ENCODE measurements at places on chromosomes 12 and 14.

GRCh38 chr12:47964106-47964728 is 821 bp downstream of the TMEM106C start:
- DNase-seq, result no peak

GRCh38 chr12:25052196-25052913 is 103.5 kb upstream of the BCAT1 start:
- peak; percentile 17 for DNase-seq

- DNase-seq, result no peak
Observed at GRCh38 chr14:67602076-67602475, 2.0 kb upstream of the PIGH start.

GRCh38 chr12:30696103-30696408 is 387 bp upstream of the IPO8 start:
- no peak for DNase-seq

- no peak for DNase-seq
Observed at GRCh38 chr12:126488806-126489205, 1423.6 kb downstream of the AACS start.

- DNase-seq, result no peak
Observed at GRCh38 chr12:112294793-112295192, 87.4 kb downstream of the HECTD4 start.

- no peak for DNase-seq
Observed at GRCh38 chr12:107415071-107415470, 270.5 kb upstream of the PWP1 start.

GRCh38 chr14:68682166-68683103 is 110.4 kb downstream of the ZFP36L1 start:
- no peak for DNase-seq

DNA sequence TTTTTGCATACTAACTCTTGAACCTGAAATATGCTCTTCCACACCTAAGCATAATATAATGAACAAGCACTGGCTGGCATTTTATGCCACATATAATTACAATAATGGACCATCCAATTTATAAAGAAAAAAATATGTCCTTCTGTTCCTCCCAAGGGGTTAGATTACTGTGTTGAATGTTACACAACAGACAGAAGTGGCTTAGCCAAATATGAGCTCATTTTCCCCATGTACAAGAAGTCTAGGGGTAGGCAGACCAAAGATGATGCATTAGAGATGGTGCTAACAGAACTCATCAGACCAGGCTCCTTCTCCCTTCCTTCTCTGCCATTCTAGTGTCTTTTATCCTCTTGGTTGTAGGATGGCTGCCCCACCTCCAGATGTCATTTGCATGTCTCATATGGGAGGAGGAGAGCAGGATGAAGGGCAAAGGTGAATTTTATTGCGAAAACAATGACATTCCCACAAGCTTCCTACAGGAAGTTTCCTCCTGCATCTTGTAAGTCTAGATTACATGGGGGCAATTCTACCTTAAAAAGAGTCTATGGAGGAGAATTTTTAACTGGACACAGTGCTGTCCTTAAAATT is 43.9 kb upstream of the SLC2A13 start:
- no peak for DNase-seq

GRCh38 chr14:32601069-32601468 is 272.0 kb downstream of the AKAP6 start:
- no peak for DNase-seq

- no peak for DNase-seq
Observed at GRCh38 chr14:99731547-99732435, 47.7 kb downstream of the CYP46A1 start.

- no peak for DNase-seq
Observed at GRCh38 chr12:78035901-78036606, 205.4 kb downstream of the NAV3 start.

DNA sequence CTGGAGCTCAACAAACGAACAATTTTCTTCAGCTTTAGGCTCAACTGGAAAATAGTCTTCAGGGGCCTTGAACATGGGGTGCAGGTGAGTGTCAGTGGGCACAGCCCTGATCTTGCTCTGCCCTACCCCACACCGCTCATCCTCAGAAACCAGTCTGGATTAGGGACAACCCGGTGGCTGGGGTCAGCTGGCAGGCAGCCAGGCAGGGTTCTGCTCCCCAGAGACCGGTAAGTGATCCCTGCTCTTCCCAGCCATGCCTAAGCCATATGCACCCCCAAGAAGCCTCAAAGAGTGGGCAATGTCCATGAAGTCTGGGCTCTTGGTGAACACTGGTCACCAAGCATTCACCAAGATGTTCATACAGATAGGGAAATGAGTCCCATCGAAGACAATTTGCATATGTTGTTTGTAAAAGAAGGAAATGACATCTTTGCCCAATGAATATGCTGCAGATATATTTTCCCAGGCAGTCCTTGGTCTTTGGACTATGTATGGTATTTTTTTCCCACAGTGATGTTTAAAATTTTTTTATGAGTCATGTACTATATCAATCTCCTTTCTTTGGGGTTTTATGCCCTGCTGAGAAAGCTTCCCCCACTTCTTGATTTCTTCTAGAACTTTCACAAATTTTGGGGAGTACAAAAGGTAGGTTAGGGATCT is 63.9 kb upstream of the VASH1 start:
- DNase-seq, result no peak

GRCh38 chr14:95833429-95833828 is 43.2 kb upstream of the TUNAR start:
- DNase-seq, result no peak

- DNase-seq, result no peak
Observed at GRCh38 chr14:62943202-62943601, 102.1 kb downstream of the KCNH5 start.

GRCh38 chr14:76917745-76918255 is 91.6 kb downstream of the LRRC74A start:
- DNase-seq, result no peak

- DNase-seq, result no peak
Observed at GRCh38 chr12:64824130-64824499, 332 bp upstream of the TBC1D30 start.

DNA sequence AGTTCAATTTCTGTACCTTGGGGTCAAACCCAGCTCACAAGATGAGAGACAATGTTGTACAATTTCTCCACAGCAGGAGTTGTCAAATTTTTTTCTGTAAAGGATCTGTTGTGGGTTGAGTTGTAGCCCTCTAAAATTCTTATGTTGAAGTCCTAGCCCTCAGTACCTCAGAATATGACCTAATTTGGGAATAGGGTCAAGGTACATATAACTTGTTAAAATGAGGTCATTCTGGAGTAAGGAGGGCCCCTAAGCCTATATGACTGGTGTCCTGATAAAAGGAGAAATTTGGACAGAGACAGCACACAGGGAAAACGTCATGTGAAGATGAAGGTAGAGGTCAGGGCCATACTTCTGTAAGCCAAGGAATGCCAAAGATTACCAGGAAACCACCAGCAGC is 264.9 kb downstream of the TTC8 start:
- no peak for DNase-seq

GRCh38 chr14:31142455-31143087 is 65.0 kb downstream of the HECTD1 start:
- no peak for DNase-seq

GRCh38 chr12:115749071-115749841 is 528.2 kb downstream of the MED13L start:
- no peak for DNase-seq

DNA sequence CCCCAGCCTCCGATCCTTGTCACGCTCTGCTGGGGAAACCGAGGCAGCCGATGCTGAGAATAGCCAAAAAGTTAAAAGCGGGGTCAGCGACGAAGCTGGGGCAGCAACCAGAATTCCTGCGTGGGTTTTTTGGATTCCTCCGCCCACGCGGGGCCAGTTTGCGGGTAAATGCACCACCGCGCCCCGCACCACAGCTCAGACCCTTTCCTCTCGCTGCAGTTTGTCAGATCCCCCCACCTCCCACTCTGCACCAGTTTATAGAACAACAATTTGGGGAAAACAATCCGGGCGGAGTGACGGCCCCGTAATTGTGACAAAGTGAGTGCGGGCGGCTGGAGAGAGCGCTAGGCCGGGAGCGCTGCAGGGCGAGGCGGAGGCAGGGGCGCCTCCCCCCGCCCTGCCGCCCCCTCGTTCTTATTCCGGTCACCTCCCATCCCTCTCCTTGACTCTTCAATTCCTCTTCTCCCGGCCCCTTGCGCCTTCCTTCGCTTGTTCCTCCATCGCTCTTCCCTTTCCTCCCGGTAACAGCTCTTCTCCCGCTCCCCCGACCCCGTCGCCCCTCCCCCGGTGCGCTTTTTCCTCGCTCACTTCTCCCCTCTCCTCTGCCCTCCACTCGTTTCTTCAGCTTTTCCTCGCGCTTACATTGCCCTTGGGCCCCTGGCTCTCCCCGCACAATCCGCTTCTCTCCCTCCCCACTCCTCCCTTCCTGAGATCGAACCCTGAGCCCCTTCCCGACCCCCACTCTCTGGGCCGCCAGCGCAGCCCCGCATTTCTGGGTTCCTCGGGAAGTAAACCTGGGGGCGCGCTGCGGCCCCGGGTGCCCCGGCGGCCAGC is 646 bp upstream of the DNAJC22 start:
- no peak for DNase-seq

DNA sequence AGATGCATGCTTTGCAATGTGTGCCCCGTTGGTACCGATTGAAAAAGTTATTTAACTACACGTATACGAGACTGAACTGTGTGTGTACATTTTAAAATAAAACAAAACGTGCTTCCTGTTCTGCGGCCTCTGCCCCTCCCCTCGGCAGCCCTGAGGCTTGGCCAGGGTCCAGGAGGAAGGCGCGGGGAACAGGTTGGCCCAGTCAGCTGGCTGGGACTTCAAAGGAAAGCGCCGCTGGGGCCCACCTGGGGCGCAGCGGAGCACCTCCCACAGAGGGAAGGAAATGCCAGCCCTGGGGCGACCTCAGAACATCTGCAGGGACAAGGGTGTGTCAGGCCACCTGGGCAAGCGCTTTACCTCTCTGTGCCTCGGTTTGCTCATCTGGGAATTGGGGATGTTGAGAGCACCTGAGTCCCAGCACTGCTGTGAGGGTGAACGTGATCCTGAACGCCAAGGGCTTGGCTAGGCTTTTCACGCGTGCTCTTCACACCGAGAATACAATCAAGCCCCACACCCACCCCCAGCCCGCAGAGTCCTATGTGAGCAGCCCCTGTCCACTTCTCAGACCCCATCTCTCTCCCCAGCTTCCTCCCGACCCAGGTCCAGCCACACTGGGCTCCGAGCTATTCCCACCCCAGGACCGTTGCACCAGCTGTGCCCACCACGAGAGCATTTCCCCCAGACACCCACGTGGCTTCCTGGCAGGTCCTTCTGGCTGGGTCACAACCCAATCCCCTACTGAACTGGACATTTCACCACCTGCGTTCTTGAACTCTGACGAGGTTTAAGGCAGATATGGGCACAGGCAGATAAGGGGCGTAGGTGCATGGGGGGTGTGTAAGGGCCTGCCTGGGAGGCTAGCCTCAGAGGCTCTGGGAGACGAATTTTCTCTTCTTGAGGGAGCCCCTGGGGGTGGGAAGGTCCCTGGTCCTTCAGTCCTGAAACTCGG is 41.9 kb upstream of the NCOR2 start:
- peak; percentile 63 for DNase-seq

GRCh38 chr12:72631926-72632685 is 359.9 kb downstream of the TRHDE start:
- DNase-seq, result no peak

DNA sequence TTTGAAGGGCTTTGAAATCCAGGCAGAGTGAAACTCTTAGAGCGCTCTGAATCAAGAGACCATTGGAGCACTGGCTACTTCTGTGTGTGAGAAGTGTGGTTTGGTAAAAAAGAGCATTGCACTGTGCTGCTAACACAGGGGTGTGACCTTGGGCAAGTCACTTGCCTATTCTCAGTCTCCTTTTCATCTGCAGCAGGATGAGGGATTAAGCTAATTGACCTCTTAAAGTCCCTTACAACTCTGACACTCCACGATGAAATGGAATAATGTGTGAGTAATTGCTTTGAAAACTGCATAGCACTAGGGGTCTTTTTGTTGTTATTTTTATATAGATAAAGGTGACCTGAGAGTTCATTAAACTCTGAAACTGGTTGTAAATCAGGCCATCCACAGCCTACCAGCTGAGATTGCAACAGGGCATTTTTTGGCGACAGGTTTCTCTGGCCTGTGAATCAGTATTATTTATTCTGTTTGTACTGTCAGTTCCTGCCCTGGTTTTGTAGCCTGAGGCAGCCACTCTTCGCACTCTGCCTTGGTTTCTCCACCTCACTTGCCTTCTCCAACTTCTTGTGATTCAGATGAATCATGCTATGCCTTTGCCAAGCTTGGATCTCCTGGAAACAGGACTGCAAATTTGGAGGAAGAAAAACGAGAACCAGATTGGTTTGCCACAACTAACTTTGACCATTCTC is 159.9 kb upstream of the PARP11 start:
- DNase-seq, result no peak

GRCh38 chr12:116043659-116044535 is 233.6 kb downstream of the MED13L start:
- no peak for DNase-seq

Data from stimulated activated CD8-positive, alpha-beta memory T cell treated with anti-CD3 and anti-CD28 coated beads, Interleukin-7, amount 100 ng/mL, for 1 hour (primary cell).